NCI-H1417 treated with DMSO at 0.1 percent for 48 hours (cell line): ENCODE measurements at places on chromosomes 11 and 22.

DNA sequence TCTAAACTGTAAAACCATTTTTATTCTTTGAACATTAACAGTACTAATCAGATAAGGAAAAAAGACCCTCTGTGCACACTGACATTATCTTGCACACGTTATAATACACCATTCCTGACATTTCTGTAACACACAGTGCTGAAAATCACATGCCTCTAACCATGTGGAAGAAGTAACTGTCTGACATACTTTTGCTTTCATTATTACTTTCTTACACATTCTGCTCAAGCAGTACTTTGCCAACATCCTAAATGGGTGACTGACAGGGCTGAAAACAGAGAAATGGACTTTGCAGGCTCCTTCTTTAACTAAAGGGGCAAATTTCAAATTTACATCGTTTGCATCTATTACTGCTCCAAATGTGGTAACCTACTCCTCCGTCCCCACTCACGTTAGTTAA, 22.8 kb upstream of the TP53AIP1 start:
- DNase-seq = no peak

DNA sequence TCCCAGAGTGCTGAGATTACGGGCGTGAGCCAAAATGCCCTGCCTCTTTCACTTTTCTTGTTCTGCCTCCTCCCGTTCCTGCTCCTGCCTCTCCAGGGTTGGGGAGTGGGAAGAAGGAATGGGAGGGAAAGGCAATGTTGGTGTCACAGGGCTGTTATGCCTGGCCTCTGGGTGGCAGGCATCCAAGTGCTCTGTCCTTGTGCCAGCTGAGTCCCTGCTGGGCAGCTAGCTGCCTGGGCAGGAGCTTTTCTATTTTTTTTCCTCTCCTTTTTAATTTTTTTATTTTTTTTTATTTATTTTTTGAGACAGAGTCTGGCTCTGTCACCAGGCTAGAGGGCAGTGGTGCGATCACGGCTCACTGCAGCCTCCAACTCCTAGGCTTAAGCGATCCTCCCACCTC, 4.1 kb upstream of the SAC3D1 start:
- DNase-seq = no peak

- DNase-seq = no peak
Measured at GRCh38 chr11:72005347-72006260, 6.9 kb downstream of the IL18BP start.

DNA sequence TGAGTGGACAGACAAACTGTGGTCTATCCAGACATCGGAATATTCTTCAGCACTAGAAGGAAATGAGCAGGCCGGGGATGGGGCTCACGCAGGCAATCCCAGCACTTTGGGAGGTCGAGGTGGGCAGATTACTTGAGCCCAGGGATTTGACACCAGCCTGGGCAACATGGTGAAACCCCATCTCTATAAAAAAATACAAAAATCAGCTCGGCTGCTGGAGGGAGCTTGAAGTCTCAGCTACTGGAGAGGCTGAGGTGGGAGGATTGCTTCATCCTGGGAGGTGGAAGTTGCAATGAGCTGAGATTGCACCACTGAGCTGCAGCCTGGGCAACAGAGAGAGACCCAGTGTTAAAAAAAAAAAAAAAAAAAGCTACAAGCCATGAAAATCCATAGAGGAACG, 8.0 kb upstream of the CTSD start:
- no peak for DNase-seq
